Activated CD8-positive, alpha-beta memory T cell treated with anti-CD3 and anti-CD28 coated beads for 1 hour (primary cell): ENCODE measurements at places on chromosomes 2 and 18.

DNA sequence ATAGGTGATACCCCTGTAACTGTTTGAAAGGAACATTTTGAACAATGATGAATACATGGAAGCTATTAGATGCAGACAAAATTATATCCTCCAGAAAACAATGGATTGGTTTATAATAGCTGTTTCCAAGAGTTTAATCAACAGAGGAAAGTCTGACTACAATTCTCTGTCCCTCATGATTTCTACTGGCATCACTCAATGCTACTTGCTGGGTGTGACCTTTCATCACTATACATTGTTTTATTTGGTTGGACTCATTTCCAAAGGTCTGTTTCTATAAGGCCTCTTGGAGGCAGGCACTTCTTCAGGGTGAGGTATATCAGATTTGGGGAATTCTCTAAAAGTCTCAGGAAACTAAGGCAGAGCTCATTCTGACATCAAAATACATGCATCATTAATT, 636.1 kb upstream of the SLC8A1 start:
- DNase-seq = no peak

DNA sequence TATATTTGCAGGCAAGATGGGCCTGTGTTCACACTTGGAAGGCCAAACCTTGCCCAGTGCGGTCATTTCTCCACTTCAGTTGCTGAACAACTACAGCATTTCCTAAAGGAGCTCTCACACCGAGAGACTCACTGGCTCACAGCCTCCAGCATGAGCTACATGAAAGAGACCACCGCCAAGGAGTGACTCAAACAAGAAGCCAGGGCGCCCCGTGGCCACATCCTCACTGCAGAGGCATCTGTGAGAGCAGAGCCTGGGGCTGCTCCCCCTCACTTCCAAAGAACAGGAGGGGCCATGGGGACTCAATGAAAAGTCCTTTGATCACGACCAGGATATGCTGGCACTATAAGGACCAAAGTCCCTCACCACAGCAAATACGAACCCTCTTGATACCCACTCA, 50.0 kb downstream of the TMEM163 start:
- peak; percentile 51 for DNase-seq

GRCh38 chr2:64686283-64686956, 32.7 kb upstream of the SERTAD2 start:
- no peak for DNase-seq

- DNase-seq = peak; percentile 0
Observed at GRCh38 chr2:206442833-206443734, at the start of gene ADAM23. TSS of gene ADAM23 (plus strand) at chr2:206443532. CDS start at chr2:206443867, 335 bp downstream.

DNA sequence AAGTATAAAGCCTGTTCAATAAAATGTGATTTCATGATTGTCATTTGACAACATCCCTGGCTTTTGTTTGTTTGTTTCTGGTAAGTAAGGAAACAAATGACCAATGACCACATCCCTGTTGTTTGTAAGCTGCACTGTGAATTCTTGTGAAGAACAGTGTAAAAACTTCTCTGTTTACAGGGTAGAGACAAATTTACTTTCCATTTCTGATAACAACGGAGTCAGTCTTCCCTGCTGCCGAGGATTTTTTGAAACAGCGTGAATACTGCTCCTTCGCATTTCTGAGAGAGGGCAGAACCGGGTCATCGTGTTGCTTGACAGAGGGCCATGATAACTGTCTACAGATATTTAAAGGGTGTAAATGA, 38.4 kb upstream of the CTAGE1 start:
- no peak for DNase-seq

GRCh38 chr2:128271597-128271910, 47.1 kb downstream of the HS6ST1 start:
- DNase-seq = no peak

- DNase-seq = no peak
Observed at GRCh38 chr2:238644095-238645081, 203.5 kb upstream of the TWIST2 start.

DNA sequence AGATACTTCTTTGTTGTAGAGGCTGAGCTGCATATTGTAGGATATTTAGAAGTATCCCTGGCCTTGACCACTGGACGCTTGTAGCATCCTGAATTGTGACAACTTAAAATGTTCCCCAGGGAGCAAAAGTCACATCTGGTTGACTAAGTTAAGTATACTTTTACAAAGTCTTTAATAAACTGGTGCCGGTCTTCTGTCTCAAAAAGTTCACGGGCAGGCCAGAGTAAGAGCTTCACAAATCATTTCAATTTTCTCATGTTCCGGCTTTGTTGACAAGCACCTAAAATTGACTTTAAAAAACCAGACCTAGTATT, 18.4 kb downstream of the ATP8B1 start:
- no peak for DNase-seq

DNA sequence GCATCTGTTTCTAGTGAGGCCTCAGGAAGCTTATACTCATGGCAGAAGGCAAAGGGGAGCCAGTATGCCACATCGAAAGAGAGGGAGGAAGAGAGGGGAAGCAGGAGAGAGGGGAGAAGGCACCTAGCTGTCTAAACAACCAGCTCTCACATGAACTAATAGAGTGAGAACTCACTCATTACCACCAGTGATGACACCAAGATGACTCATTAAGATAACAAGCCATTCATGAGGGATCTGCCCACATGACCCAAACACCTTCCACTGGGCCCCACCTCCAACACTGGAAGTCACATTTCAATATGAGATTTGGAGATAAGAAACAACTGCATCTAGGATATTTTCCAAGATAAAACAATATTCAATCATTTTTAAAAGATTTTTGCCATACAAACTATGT, 753.9 kb upstream of the ZEB2 start:
- no peak for DNase-seq

GRCh38 chr18:63907664-63908063, at the start of gene SERPINB10:
TSS of gene SERPINB10 (plus strand) at chr18:63907958. CDS start at chr18:63915511, 7,553 bp downstream.
- DNase-seq = no peak

GRCh38 chr2:69917852-69918251, 2.9 kb downstream of the MXD1 start:
- DNase-seq = no peak

GRCh38 chr2:109170645-109171044, 41.6 kb downstream of the SH3RF3 start:
- no peak for DNase-seq

- DNase-seq = no peak
Observed at GRCh38 chr2:43851011-43851980, 12.5 kb downstream of the ABCG8 start.

GRCh38 chr18:30920757-30921156, 121.8 kb downstream of the DSC3 start:
- no peak for DNase-seq

DNA sequence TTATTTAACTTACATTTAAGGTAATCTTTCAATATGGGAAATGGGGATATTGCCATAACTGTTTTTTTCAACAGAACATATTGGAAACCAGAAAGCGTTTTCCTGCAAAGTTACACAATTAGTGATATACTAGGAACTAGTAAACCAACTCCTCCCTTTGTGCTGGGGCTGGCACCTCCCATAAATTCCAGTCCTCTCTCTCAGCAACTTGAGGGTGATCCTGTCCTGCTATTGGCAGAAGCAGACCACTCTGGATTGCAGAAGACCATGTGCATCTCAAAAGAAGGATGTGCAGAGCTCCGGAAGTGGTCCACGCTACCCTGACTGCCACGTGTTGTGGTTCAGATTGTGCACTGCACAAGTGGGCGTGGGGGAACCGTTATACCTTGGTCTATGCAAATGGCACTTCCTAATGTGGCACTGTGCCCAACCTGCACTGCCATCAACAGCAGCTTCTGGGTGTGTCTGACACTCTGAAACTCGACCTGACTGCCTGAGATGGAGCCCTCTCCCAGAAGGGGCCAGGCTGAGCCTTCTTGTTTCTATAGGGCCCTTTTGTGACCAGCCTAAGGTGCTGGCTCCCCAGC, 219.2 kb downstream of the ZNF516 start:
- DNase-seq = no peak

- no peak for DNase-seq
Observed at GRCh38 chr2:96259497-96259921, 6.3 kb downstream of the TMEM127 start.

DNA sequence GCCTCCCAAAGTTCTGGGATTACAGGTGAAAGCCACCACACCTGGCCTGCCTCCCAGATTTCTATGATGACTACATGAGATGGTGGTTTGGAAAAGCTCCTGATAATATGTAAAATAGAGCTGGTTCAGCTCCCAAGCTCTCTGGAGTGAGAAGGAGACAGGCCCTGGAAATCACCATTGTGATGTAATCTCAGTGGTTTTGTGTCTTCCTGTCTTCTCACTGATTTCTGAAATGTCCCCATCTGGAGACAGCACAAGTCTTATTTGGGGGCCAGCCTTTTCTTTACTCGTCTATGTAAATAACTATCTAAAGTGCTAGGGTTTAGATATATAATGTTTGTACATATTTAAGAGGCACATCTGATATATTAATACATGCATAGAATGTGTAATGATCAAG, 64.0 kb downstream of the CCNT2 start:
- no peak for DNase-seq

GRCh38 chr2:58032016-58032763, 14.4 kb upstream of the VRK2 start:
- DNase-seq = no peak

DNA sequence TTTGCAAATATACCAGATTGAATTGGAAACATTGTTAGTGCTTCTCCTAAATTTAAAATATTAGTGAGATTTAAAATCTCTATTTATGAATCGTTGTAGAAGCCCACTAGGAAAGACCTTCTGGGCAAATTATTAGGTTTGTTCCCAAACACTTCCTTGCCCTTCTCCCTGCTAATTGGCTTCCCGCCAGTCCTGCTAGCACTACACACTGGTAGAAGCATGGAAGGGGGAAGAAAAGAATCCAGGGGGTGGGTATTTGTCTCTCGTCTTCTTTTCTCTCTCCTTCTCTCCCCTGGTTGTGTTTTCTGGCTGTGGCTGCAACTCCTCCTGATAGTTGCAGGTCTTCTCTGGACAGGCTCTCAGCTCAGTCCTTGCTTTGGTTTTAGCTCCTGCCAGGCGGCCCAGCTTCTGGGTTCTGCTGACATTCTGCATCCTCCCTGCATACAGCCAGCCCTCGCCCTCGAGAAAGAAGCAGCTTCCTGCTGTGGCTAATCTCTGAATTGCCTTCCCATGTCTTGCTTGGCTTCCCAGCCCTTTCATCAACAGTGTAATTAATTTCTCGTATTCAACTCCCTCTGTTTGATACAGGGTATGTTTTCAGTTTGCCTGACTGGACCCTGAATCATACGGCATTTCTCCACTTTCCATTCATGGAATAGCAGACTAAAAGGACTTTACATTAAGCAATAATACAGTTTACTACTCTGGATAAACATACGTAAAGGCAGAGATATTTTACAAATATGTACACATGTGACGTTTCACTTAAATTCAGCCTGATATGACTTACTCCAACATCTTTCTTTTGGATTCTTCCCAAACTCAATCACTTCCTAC, 6.9 kb upstream of the PARD3B start:
- DNase-seq = no peak

GRCh38 chr18:9737472-9738121, 29.5 kb downstream of the RAB31 start:
- DNase-seq = no peak

- no peak for DNase-seq
Observed at GRCh38 chr18:47254341-47254939, 3.0 kb upstream of the SKOR2 start.

DNA sequence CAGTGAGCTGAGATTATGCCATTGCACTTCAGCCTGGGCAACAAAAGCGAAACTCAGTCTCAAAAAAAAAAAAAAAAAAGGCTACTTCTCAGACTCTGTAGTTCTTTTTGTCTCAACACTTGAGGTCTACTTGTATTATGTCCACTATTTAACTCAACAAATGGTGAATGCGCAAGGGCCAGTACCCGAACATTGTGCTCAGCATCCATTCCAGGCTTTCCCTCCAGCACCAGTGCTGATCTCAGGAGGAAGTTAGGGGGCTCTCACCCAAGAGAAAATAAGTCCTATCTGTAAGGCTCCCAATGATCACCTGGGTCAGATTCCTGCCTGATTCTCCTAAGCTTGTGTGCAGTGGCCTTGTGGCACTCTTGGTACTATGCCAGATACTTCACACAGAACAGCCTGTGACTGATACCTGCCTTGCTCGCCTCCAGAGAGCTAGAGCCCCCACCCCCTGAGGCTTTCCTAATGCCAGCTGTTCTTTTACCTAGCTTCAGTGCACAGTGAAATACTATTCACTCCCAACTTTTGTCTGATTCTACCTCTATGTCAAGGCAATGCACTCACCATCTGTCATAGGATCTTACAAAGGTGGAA, 74.9 kb downstream of the INO80D start:
- DNase-seq = no peak

DNA sequence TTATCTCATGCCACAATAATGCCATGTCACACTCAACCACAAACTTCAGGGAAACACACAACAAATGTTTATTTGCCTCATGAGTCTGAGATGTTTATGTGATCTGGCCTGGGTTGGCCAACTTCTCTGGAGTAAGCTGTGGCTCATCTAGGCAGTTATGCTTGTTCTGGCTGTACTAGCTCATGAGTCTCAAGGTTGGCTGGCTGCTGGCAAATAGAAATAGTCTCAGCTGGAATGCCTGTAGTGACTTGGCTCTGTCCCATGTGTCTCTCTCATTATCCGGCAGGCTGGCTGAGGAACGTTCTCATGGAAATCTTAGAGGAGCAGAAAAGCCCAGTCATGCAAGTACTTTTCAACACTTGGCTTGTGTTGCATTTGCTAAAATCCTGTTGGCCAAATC, 234.9 kb upstream of the CDH2 start:
- DNase-seq = no peak

- no peak for DNase-seq
Observed at GRCh38 chr2:53901192-53901591, 41.4 kb upstream of the GPR75 start.

DNA sequence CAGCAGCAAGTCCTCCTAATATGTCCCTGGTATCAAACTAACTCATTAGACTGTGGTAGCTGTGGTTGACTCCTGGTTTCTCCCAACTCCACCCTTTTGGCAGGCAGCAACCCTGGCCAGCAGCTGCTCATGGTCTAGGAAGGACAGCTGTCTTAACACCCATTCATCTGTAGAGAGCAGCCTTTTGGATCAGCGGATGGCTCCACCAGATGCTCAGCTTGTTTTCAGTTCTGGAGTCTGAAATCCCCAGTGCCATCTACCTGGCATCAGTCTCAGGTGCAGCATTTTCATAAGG, 100.5 kb downstream of the SPOPL start:
- no peak for DNase-seq

GRCh38 chr2:137968477-137969417, 4.5 kb downstream of the HNMT start:
- no peak for DNase-seq

GRCh38 chr2:233449081-233449901, 95.0 kb downstream of the DGKD start:
- no peak for DNase-seq

GRCh38 chr2:80392441-80392840, 87.9 kb upstream of the LRRTM1 start:
- DNase-seq = no peak

GRCh38 chr2:68643011-68643873, at the start of gene PROKR1:
TSS of gene PROKR1 (plus strand) at chr2:68643579. CDS start at chr2:68645822, 2,243 bp downstream.
- no peak for DNase-seq

DNA sequence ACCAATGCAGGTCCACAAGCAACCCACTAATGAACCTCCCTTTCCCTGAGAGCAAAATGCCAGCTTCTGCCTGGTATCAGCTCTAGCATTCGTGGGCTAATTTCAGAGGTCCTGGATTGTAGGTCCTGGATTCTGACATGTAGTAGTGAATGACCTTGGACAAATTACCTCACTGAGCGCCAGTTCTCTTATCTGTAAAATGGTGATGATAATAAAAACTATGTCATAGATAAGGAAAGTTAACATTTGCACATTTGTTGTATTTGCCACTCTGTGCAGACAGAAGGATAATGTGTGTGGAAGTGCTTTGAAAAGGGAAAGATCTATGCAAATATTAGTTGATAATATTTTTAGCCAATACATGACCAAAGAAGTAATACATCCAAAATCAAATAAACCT, 4.1 kb upstream of the TET3 start:
- DNase-seq = no peak

GRCh38 chr2:123563515-123563914, 461.6 kb upstream of the CNTNAP5 start:
- no peak for DNase-seq
